K562 (cell line): ENCODE measurements at places on chromosomes 11 and 22. TPM values are rescaled to one million over a fixed set of nuclear protein-coding genes. Genes with fewer than 3 reads are reported as not detected.
A peak's percentile ranks its signal among the peaks of the same experiment; 100 is the strongest.

VSIG10L2 gene
- not detected in 2 replicates for total RNA-seq

MPZL3 gene
- total RNA-seq, result 1.8 and 2.1 TPM in 2 replicates

STK33 gene
- not detected in 2 replicates for total RNA-seq

PLEKHB1 gene
- total RNA-seq, result 0.27 and 0.62 TPM in 2 replicates

NXPE2 gene
- total RNA-seq, result 0.13 TPM in 1 of 2 replicates, not detected in the other

LYVE1 gene
- total RNA-seq, result 0.13 and 0.27 TPM in 2 replicates

LRRC56 gene
- total RNA-seq, result 3.4 and 4.5 TPM in 2 replicates

DNA sequence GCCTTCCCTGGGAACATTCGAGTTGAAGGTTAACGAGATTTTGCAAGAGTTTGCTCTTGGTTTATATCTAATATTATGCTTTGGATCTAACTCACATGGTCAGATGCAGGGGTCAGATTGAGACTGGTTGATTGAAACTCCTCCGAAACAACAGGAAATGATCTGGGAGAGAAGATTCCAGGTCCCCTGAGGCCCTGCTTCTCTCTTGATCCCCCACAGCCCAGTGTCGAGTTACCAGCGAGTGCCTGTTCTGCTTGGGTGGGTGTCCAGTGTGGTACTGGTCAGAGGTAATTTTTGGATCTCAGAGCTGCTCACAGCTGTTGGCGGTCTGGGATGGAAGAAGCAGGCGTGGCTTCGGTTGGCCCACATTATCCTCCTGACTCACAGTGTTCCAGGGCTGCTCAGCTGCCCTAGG is 9.2 kb downstream of the FBLN1 start:
- no peak overlapping the region for H3K4me3 ChIP-seq
- no peaks in the 10 kb centered on the region for H3K36me3 ChIP-seq
- no peaks in the 10 kb centered on the region for H3K4me1 ChIP-seq

DNA sequence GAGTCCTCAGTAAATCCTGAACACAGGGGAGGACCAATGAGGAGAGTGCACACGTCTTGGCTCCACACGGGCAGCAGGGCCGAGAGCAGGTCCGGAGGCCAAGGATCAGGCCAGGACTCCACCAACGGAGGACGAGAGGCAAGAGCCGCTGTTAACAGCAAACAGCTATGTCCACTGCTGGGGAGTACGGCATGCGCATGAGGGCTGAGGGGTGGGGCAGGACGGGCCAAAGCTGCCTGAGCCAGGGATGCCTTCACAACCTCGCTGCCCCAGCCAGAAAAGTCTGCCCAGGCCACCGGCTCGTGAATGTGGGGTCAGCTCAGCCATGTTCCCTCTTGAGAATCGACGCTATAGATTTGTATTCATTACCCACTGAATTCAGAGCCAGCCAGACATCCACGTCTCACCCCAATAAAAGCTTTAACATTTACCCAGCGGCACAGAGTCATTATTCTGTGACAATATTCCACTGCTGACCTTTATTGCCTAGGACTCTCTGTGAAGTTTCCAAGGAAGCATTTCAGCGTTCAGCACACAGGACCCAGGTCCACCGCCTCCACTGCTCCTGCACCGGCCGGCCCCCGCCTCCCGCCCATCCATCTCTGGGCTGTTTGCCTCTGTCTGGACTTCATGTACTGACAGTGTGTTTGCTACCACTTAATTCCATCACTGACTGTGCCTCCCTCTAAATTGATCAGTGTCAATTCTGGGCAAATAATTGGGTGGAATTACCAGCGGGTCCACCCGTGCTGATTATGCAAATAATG is 384.9 kb downstream of the SHANK2 start:
- peaks cover 39% of the 10 kb centered on the region for H3K27me3 ChIP-seq
- H3K36me3 ChIP-seq, result no peaks in the 10 kb centered on the region
- no peak overlapping the region for H3K4me3 ChIP-seq
- H3K27ac ChIP-seq, result no peak overlapping the region

DNA sequence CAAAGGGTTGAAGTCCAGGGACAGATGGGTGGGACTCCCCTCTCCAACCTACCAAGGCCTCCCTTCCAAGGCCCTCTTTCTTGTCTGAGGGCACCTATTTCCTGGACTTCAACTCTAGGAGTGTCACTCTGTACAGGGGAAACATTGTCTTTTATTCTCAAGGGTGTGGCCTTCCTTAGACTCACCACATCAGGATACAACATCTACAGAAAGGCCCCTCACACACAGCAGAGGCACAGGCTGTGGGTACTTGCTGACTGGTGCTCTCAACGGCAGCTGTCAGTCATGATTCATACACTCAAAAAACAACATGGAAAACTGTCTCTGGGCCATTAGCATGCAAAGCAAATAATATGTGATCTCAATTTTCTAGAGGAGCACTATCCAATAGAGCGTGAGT is 78.0 kb downstream of the RCN1 start:
- no peak for DNase-seq
- no peaks in the 10 kb centered on the region for H3K36me3 ChIP-seq
- no peak overlapping the region for H3K4me3 ChIP-seq
- H3K4me1 ChIP-seq, result no peaks in the 10 kb centered on the region
- peaks cover 2% of the 10 kb centered on the region for H3K27me3 ChIP-seq
- no peak overlapping the region for H3K27ac ChIP-seq

DNA sequence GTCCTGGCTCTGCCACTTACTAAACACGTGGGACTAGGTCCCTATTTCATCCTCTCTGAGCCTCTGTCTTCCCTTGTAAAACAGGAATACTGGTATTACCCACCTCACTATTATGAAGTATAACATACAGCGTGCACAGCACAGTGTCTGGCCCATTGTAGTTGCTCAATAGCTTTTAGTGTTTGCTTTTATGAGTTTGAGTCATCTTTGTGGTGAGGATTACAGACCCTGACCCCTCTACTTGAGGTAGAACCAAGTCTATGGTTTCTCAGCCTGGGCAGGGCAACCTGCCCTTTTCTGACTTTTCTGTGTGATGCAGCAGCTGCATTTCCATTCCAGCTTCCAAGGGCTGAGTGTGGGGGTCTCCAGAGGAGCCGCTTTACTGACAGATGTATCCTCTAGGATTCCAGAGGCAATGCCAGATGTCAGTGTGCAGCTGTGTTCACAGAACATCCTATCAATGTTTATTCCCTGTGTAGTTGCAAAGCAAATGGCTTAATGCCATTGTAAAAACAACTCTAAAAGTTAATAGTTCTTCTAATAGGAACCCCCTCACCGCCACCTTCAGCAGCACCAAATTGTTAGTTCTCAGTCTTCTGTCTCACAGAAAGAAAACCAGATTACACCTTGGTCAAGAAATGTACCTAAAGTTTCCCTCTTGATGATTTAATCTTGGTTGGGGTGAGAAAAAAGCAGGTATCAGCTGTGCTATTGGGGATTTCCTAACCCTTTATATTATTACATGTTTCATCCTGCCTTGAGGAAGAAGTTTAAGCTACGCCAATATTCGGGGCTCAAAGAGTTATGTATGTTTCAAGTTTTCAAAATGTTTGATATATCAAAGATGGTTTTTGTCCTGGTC is 16.8 kb downstream of the PRR5L start:
- no peaks in the 10 kb centered on the region for H3K4me1 ChIP-seq
- no peak for DNase-seq
- no peak overlapping the region for H3K27ac ChIP-seq
- H3K36me3 ChIP-seq, result no peaks in the 10 kb centered on the region
- H3K27me3 ChIP-seq, result 0 out of 3 replicates have a peak, but pooled peaks cover 8% of the 10 kb centered on the region
- no peak overlapping the region for H3K4me3 ChIP-seq

DNA sequence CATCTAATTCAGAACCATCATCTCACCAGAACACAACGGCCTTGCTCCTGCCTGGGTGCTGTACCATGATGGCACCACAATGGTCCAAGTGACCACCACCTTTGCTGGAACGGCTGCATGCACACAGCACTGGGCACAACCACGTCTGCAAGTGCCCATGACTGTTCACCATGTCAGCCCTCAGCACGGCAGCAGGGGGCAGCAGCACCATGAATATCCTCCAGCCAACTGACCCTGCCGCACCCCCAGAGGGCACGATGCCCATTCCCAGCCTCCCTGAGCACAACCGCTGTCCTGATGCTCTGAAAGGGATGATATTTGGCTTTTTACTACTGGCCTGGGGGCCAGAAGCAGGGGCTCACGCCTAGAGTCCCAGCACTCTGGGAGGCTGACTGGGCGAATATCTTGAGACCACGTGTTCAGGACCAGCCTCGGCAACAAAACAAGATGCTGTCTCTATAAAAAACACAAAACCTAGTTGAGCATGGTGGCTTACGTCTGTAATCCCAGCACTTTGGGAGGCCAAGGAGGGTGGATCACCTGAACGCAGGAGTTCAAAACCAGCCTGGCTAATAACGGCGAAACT is 25.7 kb downstream of the DRD4 start:
- no peak overlapping the region for H3K4me3 ChIP-seq
- H3K27ac ChIP-seq, result no peak overlapping the region
- peak; percentile 71 for DNase-seq
- H3K27me3 ChIP-seq, result no peaks in the 10 kb centered on the region
- H3K36me3 ChIP-seq, result peaks cover 84% of the 10 kb centered on the region
- peaks cover 34% of the 10 kb centered on the region for H3K4me1 ChIP-seq

DNA sequence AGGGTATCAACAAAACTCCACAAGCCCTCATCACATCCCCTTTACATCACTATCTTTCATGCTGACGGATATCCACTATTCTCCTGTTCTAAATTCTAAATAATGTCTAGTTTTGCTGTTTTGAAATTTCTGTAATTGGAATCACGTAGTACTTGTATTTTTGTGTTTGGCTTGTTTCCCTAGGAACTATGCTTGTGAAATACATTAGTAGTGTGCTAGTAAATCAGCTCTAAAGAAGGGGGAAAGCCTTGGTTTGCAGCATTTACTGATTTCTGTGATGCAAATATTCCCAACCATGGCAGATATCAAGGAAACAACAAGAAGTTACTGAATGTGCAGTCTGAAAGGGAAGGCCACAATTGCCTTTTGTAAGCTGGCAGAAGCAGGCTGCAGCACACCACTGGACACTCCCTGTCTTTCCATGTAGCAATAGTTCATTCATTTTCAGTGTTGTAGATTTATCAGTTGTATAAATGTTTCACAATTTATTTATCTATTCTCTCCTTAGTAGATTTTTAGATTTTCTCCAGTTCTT is 4.7 kb upstream of the FOLH1 start:
- no peaks in the 10 kb centered on the region for H3K4me1 ChIP-seq
- no peak overlapping the region for H3K27ac ChIP-seq
- H3K27me3 ChIP-seq, result no peaks in the 10 kb centered on the region
- H3K4me3 ChIP-seq, result no peak overlapping the region
- DNase-seq, result no peak

DNA sequence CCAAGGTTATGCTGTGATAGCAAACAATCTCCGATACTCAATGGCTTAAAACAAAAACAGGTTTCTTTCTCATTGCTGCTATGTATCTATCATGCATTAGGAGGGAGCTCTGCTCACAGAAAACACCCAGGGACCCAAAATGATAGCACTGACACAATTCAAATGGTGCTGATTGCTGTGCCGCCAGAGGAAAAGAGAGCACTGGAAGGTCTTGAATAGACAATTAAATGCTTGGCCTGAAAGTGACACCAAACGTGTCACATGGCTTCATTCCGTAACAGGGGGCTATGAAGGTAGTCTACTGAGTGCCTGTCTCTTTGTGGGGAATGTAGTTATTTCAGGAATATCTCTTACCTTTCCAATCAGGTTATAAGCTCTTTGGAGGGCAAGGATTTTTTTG is 94.2 kb downstream of the FAR1 start:
- H3K4me1 ChIP-seq, result no peaks in the 10 kb centered on the region
- H3K27me3 ChIP-seq, result 0 out of 2 replicates have a peak, but pooled peaks cover 5% of the 10 kb centered on the region
- DNase-seq, result no peak

- DNase-seq, result no peak
- H3K4me3 ChIP-seq, result no peak within 1 kb of the TSS
- no peaks in the 10 kb centered on the region for H3K27me3 ChIP-seq
- peak within 1 kb of the TSS; percentile 83 for H3K27ac ChIP-seq
- H3K4me1 ChIP-seq, result peaks cover 56% of the 10 kb centered on the region
These were observed at the start of gene UCP3 for GRCh38 chr11:74008373-74009229. UCP3 (minus strand) TSS chr11:74009085; CDS start chr11:74007042, 2,043 bp downstream.

DNA sequence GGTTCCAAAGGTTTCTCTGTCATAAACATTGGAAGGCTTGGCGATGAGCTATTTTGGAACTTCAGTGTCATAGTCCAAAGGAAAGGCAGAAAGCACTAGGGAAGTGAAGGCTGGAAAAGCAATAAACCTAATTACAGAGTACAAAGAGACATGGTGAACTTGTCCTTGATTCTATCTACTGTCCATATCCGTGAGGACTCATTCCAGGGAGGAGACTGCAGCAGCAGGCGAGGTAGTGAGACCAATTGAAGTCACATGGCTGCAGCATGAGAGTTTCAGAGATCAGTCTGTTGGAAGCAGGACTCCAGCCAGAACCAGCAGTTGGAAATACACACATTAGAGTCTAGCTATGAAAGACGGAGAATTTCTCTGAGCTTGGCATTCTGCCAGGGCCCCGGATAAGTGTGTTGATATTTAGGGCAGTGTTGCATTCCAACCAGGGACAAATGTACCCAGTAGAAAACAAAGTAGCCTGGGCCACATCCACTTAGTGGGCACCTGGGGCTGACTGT is 54.1 kb upstream of the ARHGAP42 start:
- no peaks in the 10 kb centered on the region; the same call in 1 of the 2 replicates for H3K4me1 ChIP-seq
- H3K36me3 ChIP-seq, result no peaks in the 10 kb centered on the region
- no peak overlapping the region for H3K4me3 ChIP-seq
- peak; percentile 24 for DNase-seq
- H3K27me3 ChIP-seq, result no peaks in the 10 kb centered on the region

GRCh38 chr11:129055196-129055595 is 112.5 kb upstream of the TP53AIP1 start:
- no peaks in the 10 kb centered on the region for H3K27me3 ChIP-seq
- no peaks in the 10 kb centered on the region for H3K36me3 ChIP-seq
- DNase-seq, result no peak
- H3K4me1 ChIP-seq, result no peaks in the 10 kb centered on the region
- no peak overlapping the region for H3K27ac ChIP-seq

GRCh38 chr22:28948424-28948823 is 65.1 kb downstream of the ZNRF3 start:
- no peaks in the 10 kb centered on the region for H3K27me3 ChIP-seq
- H3K4me3 ChIP-seq, result no peak overlapping the region
- H3K27ac ChIP-seq, result no peak overlapping the region

- no peak overlapping the region for H3K27ac ChIP-seq
- peaks cover 2% of the 10 kb centered on the region for H3K4me1 ChIP-seq
- H3K36me3 ChIP-seq, result peaks cover 57% of the 10 kb centered on the region; the same call in 2 of the 3 replicates
- no peak for DNase-seq
- no peaks in the 10 kb centered on the region for H3K27me3 ChIP-seq
These were observed 21.4 kb upstream of the RASL10A start for GRCh38 chr22:29336751-29337490.

- DNase-seq, result no peak
- no peak overlapping the region for H3K4me3 ChIP-seq
- no peaks in the 10 kb centered on the region for H3K27me3 ChIP-seq
- 0 out of 3 replicates have a peak, but pooled peaks cover 2% of the 10 kb centered on the region for H3K36me3 ChIP-seq
- H3K27ac ChIP-seq, result no peak overlapping the region
These were observed 61.0 kb downstream of the ARFGAP3 start for GRCh38 chr22:42796081-42796480.
